Left lung (tissue), 14 donors: ENCODE measurements at places on chromosomes 11 and 22. TPM values are rescaled to one million over a fixed set of nuclear protein-coding genes. Genes with fewer than 3 reads are reported as not detected.

GRCh38 chr11:2190657-2191471 lies 19.2 kb upstream of the TH start:
- no peak overlapping the region for H3K27ac ChIP-seq
- H3K4me3 ChIP-seq: no peak overlapping the region
- no peak for DNase-seq
- peaks cover 3% of the 10 kb centered on the region for H3K4me1 ChIP-seq

The PATE3 gene
- not detected for total RNA-seq

GRCh38 chr11:19589567-19590260 lies 122.9 kb upstream of the NAV2 start:
- H3K27me3 ChIP-seq: no peaks in the 10 kb centered on the region
- H3K36me3 ChIP-seq: no peaks in the 10 kb centered on the region
- H3K4me1 ChIP-seq: no peaks in the 10 kb centered on the region
- H3K4me3 ChIP-seq: no peak overlapping the region

The MMP13 gene
- not detected for total RNA-seq

DNA sequence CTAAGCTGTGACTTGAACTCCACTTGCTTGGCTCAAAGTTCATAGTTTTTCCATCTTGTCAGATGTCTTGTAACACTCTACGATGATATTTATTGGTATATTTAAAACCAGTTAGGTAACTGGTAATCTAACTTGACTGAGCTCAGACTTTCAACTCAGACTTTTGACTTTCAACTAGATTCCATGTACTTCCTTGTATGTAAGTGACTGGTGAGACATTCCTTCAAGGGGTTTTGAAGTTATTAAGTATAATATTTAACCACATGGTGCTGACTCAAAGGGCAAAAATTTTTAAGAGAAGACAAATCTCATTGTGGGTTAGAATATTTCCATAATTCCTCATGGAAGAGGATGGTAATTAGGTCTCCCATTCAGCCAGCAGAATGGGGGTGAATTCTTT lies 631.3 kb upstream of the ANO5 start:
- no peak overlapping the region for H3K27ac ChIP-seq
- no peaks in the 10 kb centered on the region for H3K27me3 ChIP-seq
- no peaks in the 10 kb centered on the region for H3K36me3 ChIP-seq
- no peaks in the 10 kb centered on the region for H3K4me1 ChIP-seq
- DNase-seq: no peak

- H3K4me1 ChIP-seq: peaks cover 22% of the 10 kb centered on the region
- no peak overlapping the region for H3K27ac ChIP-seq
- H3K4me3 ChIP-seq: no peak overlapping the region
- peaks cover 2% of the 10 kb centered on the region for H3K36me3 ChIP-seq
- DNase-seq: no peak
- no peaks in the 10 kb centered on the region for H3K27me3 ChIP-seq
These were observed 7.9 kb upstream of the AGBL2 start for GRCh38 chr11:47723041-47723440.

GRCh38 chr11:15770798-15771414 lies 585.4 kb downstream of the SOX6 start:
- H3K4me1 ChIP-seq: no peaks in the 10 kb centered on the region
- DNase-seq: no peak
- H3K27ac ChIP-seq: no peak overlapping the region
- no peak overlapping the region for H3K4me3 ChIP-seq

DNA sequence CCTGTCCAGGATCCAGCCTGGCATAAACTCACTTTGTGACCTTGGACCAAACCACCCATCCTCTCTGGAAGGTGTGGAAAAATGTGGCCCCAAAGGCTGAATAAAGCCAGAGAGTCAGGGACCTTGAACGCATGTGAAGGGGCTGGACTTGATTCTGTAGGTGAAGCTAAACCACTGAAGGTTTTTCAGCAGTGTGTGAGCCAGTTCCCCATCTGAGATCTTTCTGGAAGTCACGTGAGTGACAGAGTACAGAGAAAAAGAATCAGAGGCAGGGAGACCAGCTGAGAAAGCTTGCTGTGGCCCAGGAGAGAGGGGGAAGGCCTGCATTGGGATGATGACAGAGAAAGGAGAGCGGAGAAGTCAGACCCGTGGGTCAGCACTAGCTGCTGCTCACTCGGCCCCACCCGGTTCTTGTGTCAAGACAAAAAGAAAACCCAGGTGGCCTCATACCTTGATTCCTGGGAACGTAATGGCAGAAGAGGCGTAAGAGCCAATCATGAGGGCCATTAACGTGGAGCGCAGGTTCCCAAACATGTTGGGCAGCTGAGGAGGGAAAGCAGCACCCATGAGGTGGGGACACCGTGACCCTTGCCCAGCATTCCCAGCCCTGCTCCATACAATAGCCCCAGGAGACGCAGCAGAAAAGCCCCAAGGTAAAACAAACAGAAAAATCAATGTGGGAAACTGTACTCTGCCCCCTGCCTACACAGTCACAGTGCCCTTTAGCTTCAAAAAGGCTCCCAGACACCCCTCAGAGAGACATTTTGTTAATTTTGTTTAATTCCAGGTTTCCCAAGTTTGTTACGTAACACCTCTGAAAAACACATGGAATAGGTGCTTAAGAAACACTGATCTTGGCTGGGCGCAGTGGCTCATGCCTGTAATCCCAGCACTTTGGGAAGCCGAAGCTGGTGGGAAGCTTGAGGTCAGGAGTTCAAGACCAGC lies 17.9 kb downstream of the SLC43A1 start:
- no peaks in the 10 kb centered on the region for H3K27me3 ChIP-seq
- peaks cover 9% of the 10 kb centered on the region for H3K36me3 ChIP-seq
- DNase-seq: no peak
- H3K4me3 ChIP-seq: no peak overlapping the region

DNA sequence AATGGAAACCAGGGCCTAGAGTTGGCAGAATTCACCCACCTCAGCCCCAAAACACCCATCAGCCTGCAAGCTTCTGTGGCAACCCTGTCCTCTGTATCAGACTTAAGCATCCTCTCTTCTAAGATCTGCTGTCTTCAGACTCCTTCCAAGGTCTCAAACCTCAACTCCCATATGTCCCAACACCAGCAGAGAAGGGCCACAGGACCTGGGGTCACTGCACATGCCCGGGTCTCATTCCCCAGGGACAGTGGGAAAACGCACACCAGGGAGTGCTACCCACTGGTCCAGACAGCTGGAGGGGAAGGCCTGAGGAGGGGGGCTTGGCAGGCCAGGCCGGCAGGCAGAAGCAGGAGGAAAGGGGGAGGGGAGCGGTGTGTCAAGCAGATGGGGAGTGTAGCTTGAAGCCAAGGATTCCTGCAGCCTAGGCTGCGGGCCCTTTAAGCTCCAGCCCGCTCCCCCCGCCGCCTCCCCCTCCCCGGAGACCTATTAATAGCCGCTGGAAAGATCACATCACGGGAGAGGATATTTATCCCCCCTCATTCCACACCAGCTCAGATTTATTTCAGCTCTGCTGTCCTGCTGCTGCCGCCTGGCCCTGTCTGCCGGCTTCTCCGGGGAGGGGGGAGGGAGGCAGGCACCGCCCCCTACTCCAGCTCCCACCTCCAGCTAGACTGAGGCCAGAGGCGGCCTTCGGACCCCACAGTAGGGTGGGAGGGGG lies 16.7 kb downstream of the BCL9L start:
- DNase-seq: peak; percentile 76
- no peaks in the 10 kb centered on the region for H3K27me3 ChIP-seq
- H3K4me1 ChIP-seq: peaks cover 57% of the 10 kb centered on the region
- H3K27ac ChIP-seq: peak overlapping the region; percentile 82
- peak overlapping the region; percentile 33 for H3K4me3 ChIP-seq

DNA sequence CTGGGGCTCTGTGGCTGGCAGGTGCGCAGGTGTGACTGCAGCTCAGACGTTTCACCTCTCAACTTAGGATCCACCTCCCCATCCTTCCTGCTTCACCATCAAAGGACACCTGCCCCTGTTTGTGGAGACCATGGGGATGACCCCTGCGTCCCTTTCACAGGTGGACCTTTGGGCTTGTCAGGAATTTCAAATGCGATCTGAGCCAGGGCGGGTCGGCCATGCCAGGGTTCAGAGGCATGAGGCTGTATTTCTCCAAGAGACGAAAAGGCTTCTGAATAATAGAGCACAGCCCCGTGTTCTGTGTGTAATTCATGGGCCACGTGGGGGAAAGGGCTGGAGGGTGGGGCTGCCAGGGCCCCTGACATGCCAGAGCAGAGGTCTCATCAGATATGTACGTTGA lies 668.0 kb downstream of the BRD1 start:
- H3K4me3 ChIP-seq: no peak overlapping the region
- no peak overlapping the region for H3K27ac ChIP-seq
- peaks cover 54% of the 10 kb centered on the region for H3K27me3 ChIP-seq

The KRTAP5-2 gene
- not detected for total RNA-seq

- H3K27ac ChIP-seq: no peak overlapping the region
- peaks cover 35% of the 10 kb centered on the region for H3K27me3 ChIP-seq
- H3K4me1 ChIP-seq: no peaks in the 10 kb centered on the region
- no peak for DNase-seq
These were observed 44.5 kb downstream of the ZNF280B start for GRCh38 chr22:22463855-22464540.

The PANX2 gene
- 2.1 TPM for total RNA-seq

GRCh38 chr22:33461698-33462434 lies 403.7 kb upstream of the SYN3 start:
- no peak overlapping the region for H3K4me3 ChIP-seq
- H3K27ac ChIP-seq: no peak overlapping the region
- no peaks in the 10 kb centered on the region for H3K27me3 ChIP-seq
- no peaks in the 10 kb centered on the region for H3K36me3 ChIP-seq
- no peak for DNase-seq

The TMEM45B gene
- 24.3 TPM for total RNA-seq

DNA sequence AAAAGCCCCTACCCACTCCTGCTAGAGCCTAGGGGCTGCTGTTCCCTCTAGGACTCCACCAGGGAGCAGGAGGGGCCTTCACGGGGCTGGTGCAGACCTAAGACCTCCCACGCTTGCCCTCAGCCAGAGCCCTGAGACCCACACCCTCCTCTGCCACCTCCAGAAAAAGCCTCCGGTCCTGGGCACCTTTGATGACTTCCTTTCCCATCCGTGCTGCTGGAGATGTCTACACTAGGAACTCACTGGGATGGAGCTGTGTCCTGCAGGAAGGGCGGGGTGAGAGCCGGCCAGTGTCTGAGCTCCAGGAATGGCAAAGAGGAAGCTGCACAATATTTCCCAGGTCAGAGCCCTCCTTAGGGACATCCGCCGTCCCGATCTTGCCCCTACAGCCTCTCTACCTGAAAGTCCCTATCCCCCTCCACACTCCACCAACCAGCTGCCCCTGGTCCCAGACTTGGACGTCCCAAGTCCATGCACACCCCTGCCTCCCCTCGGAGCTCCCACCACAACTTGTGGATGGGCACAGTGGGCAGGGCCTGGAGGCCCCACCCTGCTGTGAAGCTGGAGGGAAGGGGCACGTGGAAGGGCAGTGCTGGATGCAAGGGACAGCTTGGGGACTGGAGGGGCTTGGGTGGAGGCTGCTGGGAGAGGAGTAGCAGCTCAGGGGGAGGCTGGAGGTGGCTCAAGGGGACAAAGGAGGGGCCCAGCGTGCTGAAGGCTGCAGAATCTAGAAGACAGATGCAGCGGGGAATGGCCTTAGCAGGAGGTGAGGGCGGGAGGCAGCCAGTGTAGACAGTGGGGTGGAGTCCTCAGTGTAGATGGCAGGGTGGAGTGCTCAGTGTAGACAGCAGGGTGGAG lies 13.5 kb upstream of the LRP5 start:
- no peaks in the 10 kb centered on the region for H3K27me3 ChIP-seq
- H3K4me3 ChIP-seq: no peak overlapping the region
- no peak for DNase-seq
- H3K4me1 ChIP-seq: peaks cover 23% of the 10 kb centered on the region
- no peaks in the 10 kb centered on the region for H3K36me3 ChIP-seq

GRCh38 chr11:121551463-121551862 lies 98.7 kb upstream of the SORL1-AS1 start:
- no peaks in the 10 kb centered on the region for H3K27me3 ChIP-seq
- H3K27ac ChIP-seq: no peak overlapping the region
- no peaks in the 10 kb centered on the region for H3K4me1 ChIP-seq
- no peak for DNase-seq
- H3K4me3 ChIP-seq: no peak overlapping the region

DNA sequence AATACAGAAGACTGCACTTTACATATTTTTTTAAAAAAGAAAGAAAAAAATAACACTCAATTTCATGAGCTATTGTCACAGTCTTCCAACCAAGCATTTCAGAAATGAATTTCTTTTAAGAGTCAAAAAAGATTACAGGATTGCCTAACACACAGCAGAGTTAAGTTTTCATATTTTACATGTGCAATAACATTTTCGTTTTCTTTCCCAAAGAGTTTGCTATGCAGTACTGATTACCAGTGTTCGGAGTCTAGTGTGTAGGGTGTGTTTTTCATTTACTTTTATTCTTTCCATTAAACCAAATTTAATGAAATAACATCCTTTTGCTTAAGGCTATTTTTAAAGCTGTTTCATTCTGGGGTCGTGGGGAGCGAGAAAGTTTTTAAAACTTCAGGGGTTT lies 53.2 kb downstream of the MN1 start:
- peak overlapping the region; percentile 57 for H3K27ac ChIP-seq
- peaks cover 13% of the 10 kb centered on the region for H3K4me1 ChIP-seq
- DNase-seq: no peak
- H3K4me3 ChIP-seq: no peak overlapping the region
- no peaks in the 10 kb centered on the region for H3K27me3 ChIP-seq
- H3K36me3 ChIP-seq: no peaks in the 10 kb centered on the region

The SCYL1 gene
- 81.2 TPM for total RNA-seq

The OR52N4 gene
- total RNA-seq: not detected

The TYMP gene
- 256 TPM for total RNA-seq

DNA sequence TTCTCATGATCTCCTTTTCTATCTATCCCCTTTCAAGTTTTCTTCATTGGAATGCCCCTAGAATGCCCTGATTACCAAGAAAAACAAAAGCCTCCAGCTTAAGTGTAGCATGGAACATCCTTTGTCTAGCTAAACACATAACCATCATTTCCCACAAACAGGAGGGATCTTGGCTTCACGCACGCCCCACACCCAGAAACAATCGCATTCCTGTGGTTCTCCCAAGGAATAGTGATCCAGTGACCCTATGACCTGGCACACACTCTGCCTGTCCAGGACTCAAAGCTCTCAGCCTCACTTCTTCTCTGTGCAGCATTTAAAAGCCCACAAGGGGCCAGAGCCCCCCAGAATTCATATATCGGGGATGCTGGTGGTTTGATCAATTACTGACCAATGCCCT lies 9.3 kb upstream of the POU2AF1 start:
- H3K27ac ChIP-seq: no peak overlapping the region
- H3K4me3 ChIP-seq: no peak overlapping the region
- DNase-seq: no peak
- H3K27me3 ChIP-seq: no peaks in the 10 kb centered on the region
- no peaks in the 10 kb centered on the region for H3K4me1 ChIP-seq

DNA sequence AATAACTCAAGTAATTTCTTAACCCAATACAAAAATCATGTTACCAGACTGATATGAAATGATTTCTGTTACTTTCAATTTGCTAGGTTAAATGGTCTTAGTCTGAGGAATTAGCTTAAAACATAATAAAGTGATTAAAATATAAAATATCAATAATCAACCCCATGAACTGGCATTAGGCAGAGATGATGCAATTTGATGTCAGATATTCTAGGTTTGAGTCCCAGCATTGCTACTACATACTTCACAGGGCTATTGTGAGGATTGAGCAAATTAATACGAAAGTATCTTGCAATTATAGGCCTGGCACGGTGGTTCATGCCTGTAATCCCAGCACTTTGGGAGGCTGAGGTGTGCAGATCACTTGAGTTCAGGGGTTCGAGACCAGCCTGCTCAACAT lies 66.5 kb downstream of the PICALM start:
- peaks cover 100% of the 10 kb centered on the region for H3K36me3 ChIP-seq
- no peak for DNase-seq
- no peak overlapping the region for H3K4me3 ChIP-seq
- H3K27ac ChIP-seq: no peak overlapping the region
- H3K27me3 ChIP-seq: no peaks in the 10 kb centered on the region

The C11orf68 gene
- 29.6 TPM for total RNA-seq
